ENCODE measurements at places on chromosomes 3 and 15. TPM values are rescaled to one million over a fixed set of nuclear protein-coding genes. Genes with fewer than 3 reads are reported as not detected.

- no peak for DNase-seq
These were observed 409.6 kb downstream of the UNC13C start for GRCh38 chr15:54387799-54388198.

Gene CEP152
- total RNA-seq, result 26.2 TPM

Gene MME
- not detected for total RNA-seq

- DNase-seq, result no peak
These were observed 286.4 kb downstream of the ZIC4 start for GRCh38 chr3:147119989-147120388.

DNA sequence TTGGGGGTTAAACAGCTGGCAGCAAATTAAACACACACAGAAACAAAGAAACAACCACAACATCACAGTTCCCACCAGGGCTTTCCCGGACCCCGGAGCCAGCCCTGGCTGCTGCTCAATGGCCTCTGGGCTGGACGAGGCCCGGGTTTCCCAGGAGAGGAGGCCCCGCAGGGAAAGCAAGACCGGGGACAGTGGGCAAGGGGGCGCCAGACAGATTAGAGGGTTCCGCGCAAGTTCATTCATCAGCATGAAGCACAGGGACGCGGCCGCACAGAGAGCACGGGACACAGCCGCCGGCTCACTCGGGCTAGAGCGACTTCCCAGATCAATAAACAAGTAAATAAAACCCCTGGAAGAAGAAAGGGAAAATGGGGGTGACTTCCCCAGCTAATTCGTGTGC is 66.4 kb upstream of the RPL32 start:
- no peak for DNase-seq

GRCh38 chr3:11609481-11609880 is 34.2 kb downstream of the VGLL4 start:
- DNase-seq, result no peak

- DNase-seq, result no peak
These were observed 23.9 kb upstream of the AP4E1 start for GRCh38 chr15:50884540-50884939.

Gene DNAH12
- total RNA-seq, result 0.11 TPM

DNA sequence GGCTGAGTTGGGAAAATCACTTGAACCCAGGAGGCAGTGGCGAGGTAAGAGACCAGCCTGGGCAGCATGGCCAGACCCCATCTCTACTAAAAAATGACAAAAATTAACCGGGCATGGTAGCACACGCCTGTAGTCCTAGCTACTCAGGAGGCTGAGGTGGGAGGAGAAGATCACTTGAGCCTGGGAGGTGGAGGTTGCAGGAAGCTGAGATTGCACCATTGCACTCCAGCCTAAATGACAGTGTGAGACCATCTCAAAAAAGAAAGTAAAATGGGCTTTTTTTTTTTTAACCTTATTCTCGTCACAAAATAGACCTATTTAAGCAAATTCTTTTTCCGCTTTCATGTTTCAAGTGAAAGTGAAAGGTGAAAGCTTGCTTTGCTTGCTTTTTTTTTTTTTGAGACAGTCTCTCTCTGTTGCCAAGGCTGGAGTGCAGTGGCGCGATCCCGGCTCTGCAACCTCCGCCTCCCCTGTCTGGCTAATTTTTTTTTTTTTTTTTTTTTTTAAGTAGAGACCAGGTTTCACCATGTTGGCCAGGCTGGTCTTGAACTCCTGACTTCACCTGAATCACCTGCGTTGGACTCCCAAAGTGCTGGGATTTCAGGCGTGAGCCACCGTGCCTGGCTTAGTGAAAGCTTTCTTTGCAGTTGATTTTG is 3.6 kb downstream of the PDIA3 start:
- peak; percentile 48 for DNase-seq

GRCh38 chr15:75947092-75947491 is 43.4 kb downstream of the FBXO22 start:
- DNase-seq, result no peak

DNA sequence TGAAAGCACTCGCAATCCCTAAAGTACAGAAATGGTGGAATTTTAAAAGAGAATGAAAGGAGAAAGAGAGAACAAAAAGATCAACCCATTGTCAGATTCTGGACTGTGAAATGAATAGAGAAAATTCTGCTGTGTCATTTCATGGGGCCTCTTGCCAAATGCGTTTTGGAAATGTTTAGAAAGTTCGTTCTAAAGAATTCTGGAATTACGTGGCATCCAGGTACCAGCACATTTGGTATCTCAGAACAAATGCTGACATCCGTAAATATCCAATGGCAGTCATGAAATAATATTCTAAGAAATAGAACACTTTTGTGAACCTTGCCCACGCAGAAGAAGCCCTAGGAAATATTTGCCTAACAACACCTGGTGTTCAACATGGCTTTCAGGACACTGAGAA is 219.2 kb downstream of the P3H2 start:
- no peak for DNase-seq

GRCh38 chr15:77603611-77604336 is 28.9 kb downstream of the LINGO1 start:
- no peak for DNase-seq

DNA sequence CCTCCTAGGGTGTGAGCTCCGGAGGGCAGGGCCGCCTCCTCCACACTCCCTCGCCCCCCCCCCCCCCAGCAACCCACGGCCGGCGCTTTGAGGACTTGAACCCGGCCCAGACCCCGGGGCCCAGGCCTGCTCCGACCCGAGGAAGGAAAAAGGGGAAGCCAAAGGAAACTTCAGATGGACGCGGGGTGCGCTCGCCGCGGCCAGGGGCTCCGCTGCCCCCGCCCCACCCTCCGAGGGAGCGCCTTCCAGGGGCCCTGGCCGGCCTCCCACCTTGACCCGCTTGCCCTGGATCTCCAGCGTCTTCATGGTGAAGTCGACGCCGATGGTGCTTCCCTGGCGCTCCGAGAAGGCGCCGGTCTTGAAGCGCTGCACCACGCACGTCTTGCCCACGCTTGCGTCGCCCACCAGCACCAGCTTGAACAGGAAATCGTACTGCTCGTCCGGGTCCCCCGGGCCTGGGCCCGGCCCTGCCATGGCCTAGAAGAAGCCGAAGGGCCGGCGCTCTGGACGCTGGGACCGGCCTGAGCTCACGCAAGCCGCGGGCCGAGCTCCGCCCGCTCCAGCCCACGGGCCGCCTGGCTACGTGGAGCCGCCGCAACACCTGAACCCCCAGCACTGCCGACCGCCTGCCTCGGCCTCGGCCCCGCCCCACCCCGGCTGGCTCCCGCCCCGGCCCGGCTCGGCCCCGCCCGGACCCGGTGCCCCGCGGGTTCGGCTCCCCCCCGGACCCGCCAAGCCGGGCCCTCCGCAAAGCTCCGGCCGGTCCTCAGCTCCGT is 400 bp downstream of the RAB43 start:
- no peak for DNase-seq

DNA sequence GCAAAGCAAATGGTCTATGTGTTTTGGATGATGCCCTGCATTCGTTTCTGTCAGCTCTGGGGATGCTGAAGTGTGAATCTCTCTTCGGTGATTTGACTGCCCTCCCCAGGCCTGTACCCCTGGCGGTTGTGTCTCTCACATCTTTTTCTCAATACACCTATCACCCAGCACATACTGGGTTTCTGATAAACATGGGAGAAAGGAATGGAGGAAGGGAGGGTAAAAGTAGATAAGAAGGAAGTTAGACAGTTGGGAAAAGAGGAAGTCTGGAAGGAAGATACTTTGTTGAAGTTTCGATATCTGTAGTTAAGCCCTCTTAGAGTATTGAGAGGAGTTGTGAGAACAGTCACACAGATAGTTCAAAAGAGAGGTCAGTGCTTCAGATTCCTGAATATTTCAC is 35.8 kb upstream of the LRTM1 start:
- no peak for DNase-seq

- no peak for DNase-seq
These were observed 10.4 kb upstream of the CLPX start for GRCh38 chr15:65195548-65195923.

GRCh38 chr3:98688363-98688762 is 74.8 kb upstream of the ST3GAL6 start:
- no peak for DNase-seq

Gene HIGD2B
- total RNA-seq, result 0.16 TPM

DNA sequence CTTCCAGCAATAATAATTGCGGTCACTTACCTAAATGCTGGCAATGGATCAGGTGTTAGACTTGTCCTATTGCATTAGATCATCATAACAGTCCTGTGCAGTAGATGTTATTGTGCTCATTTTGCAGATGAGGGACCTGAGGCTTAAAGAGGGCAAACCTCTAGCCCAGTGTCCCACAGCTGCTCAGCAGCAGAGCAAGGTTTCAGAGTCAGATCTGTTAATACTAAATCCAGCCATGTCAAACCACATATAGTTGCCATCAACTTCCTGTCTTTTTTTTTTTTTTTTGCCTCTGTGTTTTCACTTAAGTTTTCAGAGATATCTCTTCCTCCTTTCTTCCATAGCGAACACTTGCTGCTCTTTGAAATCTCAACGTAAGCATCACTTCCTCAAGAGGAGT is 12.1 kb downstream of the FEZF2 start:
- no peak for DNase-seq

DNA sequence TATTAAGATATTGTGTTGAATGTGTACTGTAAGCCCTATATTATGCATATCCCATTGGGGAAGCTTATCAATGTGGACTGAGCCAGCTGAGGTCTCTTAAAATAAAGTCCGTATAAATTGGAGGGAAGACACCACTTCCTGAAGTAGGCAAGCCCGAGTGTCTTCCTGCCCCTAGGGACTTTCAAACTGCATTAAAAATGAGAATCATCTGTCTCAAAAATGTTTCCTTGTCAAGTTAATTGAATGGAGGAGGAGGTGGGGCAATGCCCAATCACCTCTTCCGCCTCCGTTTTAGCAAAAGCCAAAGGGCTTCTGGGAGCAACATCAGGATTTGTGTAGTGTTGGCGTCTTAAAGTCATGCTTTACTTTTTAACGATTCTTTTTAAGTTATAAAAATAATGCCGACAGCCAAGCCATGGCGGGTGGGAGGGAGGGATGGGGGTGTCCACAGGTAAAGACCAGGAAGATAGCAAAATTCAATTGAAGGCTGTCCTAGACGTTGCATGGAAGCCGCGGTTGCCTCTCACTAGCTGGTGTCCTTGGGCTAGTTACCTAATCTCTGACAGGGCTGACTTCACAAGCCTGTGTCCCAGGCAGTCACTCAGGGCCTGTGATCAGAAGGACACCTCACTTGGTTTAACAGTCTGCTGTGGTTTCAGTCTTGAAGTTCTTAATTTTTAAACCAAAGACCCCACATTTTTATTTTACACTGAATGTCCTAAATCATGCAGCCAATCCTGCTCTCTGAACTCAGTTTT is 524.9 kb upstream of the PROK2 start:
- DNase-seq, result no peak

GRCh38 chr3:69842789-69843188 is 103.5 kb downstream of the MITF start:
- no peak for DNase-seq

DNA sequence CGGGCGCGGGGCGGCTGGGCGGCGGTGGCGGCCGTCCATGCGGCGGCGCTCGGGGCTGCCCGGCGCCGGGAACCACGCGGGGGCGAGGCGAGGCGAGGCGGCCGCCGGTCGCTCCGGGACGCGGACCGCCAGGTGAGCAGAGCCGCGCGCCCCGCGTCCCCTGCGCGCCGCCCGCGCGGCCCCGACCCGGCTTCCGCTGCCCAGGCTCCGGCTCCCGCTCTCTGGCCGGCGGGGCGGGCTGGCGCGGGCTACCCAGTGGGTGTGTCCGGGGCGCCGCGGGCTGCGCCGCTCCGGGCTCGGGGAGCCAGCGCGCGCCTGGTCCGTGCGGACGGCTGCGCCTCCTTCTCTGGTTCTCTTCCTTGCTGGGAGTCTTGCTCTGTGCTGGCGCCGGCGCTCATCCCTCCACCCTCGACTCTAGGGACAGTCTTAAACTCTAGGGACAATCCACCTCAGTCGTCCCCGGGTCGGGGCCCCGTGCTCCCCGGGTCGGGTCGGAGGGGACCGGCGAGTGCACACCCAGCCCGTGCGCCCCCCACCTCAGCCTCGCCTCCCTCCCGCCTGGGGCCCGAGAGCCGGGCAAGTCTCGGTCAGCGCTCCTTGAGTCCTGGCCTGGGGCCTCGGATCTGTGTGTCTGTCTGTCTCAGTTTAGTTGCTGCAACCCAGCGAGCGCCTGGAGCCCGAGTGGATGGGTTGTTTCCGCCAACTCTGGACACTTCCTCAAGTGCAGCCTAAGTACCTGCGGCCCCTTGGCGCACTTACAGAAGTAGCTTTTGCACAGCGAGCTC is 488 bp downstream of the THSD4 start:
- no peak for DNase-seq

GRCh38 chr3:178451799-178452198 is 84.4 kb upstream of the KCNMB2 start:
- DNase-seq, result no peak

DNA sequence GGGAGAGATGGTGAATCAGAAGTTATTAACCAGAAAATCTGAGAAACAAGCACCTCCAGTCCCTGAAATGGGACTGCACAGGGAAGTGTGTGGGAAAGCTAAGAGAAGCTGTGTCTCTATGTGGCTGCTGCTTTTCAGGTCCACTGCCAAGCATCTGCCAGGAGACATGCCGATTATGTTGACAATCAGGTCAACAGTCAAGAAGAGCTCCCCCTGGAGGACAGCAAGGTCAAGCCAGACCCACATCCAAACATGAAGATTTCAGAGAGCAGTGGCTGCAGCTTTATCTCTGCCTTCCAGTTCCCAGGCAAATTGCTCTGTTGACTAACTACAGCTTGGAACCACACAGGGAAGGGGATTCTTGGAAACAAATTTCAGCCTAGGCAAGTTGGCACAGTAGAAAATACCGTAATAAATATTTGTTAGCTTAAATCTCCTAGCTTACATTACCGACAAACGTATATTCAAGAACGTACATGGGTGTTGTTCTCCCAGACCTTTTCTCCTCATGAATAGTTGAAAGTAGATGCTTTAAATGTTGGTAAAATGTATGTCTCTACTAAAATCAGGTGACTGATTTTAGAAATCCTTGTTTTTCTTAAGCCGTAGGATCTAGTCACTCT is 394.5 kb upstream of the RARB start:
- DNase-seq, result peak; percentile 9

Gene NRROS
- 51.4 TPM for total RNA-seq

DNA sequence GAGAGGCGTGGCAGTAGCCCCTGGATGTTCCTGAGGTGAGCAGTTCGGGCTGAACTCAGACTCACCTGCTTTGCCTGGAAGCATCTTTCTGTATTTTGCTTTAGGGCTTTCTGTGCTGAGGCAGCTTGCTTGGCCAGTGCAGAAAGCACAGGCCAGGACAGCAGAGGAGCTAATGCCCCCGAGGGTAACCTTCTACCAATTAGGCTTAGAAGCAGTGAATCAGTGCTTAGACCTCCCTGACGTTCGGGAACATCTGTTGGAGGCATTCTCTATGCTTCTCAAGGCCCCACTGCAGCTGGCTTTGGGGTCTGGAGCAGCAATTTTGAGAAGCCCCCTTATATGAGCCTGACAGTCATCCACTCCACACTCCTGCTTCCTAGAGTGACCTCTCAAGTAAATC is 350.7 kb upstream of the PROK2 start:
- DNase-seq, result no peak

Gene HACL1
- 22.8 TPM for total RNA-seq

Gene PRR20G
- not detected for total RNA-seq

DNA sequence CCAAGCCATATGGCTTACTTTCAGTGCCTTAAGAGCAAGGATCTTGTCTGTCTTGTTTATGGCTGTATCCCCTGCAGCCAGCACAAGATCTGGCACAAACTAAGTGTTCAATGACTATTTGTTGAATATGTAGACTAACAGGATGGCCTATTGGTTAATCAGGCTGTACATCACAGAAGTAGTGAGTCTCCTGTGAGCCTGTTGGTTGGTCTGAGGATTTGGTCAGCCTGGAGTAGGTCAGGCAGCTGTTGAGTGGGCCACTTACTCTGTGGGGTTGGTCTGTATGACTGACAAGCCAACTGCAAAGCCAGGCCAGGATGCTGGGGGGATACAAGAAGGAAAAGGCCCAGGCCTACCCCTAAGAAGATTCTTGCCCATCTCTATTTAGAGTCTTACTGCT is 33.4 kb upstream of the CILP start:
- no peak for DNase-seq

Data from activated T-helper 2 cell treated with anti-CD3 and anti-CD28 coated beads, Interferon-gamma antibody, Interleukin-2, Interleukin-4, amounts not matched to agents 10 μg/mL and 5 μg/mL and 100 μg/mL, durations not matched to agents 14 hours and 24 hours and 36 hours (primary cell).